ENCODE measurements at places on chromosomes 2 and 18.

GRCh38 chr2:172427256-172427989 is at the start of gene ITGA6:
Gene ITGA6, plus strand, starts transcription at chr2:172427586.
- DNase-seq: peak; percentile 68

DNA sequence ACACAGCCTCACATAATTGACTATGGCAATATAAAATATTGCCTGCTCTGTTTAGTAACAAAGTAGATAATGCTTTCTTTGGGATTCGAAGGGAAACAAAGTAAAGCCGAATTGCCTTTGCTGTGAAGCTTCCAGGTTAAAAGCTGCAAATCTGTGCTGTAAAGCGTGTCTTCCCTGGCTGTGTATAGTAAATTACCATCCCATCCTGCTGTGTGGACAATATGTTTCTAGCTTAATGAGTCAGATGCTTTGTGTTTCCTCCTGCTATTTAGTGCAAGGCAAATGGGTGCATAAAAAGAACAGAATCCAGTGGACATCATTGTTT is 265.1 kb downstream of the SOCS6 start:
- DNase-seq: no peak

GRCh38 chr2:113709022-113709421 is 47.4 kb downstream of the SLC35F5 start:
- no peak for DNase-seq

DNA sequence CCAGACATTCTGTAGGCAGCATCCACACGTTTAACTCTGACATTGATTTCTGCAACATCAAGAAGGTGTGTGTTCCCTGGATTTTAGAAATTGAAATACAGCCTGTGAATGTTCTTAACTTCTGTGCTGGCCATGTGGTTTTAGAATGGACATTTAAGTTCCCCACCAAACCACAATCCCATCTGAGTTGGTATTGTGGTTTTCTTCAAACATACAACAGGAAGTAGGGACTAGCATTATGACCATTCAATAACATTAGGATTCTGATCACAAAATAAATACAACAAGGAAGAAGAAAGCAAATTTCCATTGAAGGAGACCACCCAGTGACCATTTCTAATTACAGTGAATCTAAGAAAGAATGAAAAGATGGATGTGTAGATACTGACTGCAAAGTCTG is 51.2 kb downstream of the MAP3K20 start:
- no peak for DNase-seq

DNA sequence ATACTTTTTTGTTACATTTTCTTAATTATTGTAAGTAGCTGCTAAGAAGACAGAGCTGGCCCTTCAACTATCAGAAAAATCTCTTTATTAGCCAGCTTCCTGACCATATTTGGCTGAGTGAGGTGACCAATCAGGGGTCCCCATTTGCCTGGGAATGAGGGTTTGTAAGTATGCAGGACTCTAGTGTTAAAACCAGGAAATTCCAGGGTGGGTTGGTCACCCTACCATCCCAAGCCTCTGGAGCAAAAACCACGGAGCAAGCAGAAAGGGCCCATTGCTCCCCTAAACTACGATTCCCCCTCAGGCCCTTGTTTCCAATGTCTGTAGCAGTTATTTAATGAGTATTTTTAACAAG is 165.6 kb upstream of the NCKAP5 start:
- no peak for DNase-seq

- no peak for DNase-seq
These were observed 117.2 kb downstream of the SPIRE1 start for GRCh38 chr18:12540751-12541150.

DNA sequence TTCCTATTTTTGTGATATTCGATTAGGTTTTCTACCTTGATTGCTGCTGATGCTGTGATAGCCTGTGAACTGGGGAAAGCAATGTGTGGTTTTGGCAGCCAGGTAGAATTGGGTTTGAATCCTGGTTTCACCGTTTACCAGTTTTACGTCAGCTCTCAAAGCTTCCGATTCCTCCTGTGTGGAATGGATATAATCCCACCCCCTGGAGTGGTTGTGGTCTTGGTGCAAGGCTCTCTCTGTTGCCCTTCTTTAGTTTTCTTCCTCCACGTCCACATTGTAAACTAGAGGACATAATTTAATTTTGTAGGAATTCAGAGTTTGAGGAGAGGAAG is 45.0 kb downstream of the PHLPP1 start:
- DNase-seq: no peak

DNA sequence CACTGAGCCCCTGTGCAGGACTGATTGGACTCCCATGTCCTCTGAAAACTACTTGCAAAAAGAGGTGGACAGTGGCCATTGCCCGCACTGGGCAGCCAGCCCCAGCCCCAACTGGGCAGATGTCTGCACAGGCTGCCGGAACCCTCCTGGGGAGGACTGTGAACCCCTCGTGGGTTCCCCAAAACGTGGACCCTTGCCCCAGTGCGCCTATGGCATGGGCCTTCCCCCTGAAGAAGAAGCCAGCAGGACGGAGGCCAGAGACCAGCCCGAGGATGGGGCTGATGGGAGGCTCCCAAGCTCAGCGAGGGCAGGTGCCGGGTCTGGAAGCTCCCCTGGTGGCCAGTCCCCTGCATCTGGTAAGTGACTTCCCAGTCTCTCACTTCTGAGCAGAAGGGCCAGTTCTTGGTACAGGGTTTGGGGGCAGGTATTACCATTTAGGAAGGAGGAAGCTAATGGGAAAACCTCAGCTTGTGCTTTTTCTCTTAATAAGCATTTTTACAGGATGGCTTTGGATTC is 44.1 kb downstream of the TNFRSF11A start:
- no peak for DNase-seq

DNA sequence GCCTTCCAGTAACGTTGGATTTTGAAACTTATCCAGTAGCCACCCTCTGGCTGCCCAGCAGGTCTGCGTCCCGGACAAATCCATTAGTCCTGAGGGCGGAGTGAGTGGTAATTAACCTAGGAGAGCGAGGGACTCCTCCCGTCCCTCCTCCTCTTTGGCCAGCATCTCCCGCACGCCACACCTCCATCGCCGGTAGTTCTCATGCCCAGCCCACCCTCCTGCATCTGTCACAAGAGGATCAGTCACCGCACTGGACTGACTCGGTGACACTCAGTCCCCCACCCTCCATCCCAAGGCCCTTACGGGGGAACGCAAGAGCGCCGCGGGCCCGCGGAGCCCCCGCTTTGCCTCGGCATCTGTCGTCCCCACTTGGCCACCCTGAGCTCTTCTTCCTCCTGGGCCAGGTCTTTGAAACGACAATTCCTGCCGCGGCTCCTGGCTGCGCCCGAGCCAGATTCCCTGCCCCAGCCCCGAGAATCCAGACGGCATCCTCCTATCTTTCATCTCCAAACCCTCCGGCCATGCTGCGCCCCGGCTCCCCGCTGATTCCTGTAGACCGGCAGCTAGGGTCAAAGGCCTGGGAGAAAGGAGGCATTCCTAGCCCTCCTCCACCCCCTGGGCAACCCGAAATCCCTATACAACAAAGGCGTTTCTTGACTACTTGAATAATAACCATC is 77.5 kb downstream of the EIF2AK3 start:
- no peak for DNase-seq

GRCh38 chr18:30970196-30970816 is 72.2 kb downstream of the DSC3 start:
- no peak for DNase-seq

DNA sequence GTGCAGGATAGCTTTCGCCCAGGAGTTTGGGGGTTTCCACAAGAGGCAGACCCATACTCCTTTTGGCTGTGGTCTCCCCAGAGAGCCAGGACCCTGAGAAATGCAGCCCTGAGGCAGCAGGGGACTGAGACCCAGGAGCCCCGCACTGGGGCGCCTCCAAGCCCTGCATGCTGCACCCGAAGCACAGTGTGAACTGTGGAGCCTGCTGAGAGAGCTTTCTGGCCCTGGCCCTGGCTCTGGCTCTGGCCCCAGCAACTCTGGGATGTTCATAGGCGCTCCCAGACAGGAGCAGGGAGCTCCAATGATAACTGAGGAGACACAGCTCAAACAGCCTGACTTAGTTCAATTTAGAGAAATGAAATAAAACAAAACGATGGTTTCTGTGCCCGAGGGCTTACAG is 96.4 kb upstream of the TEX51 start:
- DNase-seq: no peak

DNA sequence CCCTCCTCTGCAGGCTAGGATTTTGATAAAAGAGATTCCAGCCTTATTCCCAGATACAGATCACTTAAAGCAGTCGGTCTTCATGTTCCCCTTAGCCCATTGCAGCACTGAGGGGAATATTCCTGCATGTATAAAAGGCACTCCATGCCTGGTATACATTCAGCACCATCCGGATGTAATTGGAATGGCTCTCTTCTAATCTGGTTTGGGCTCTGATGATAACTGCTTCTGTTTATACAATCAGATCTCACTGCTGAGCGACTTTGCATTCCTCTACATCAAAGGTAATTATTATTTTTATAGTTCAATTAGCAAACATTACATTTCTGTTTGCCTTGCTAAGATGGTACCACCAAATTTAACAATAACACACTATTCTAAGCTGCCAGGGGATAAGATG is 746.9 kb upstream of the CELF4 start:
- no peak for DNase-seq

GRCh38 chr2:232387451-232388171 is 9.1 kb downstream of the ALPP start:
- DNase-seq: no peak

DNA sequence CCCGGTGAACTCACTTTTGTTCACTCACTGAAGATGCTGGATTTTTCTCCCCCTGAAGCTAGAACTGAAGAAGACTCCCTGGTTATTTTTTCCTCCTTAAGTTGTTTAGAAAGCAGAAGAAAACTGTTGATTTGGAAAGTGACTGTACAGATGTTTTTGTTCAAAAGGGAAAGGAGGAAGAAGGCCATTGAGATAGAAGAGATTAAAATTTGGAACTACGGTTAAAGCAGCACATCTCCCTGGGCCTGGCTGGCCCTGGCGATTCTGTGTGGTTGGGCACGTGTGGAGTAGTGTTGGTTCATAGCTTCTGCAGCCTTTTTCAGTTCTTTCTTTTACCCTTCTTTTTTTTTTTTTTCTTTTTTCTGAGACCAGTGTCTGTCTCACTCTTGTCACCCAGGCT is 109.2 kb downstream of the MAP4K4 start:
- DNase-seq: no peak

DNA sequence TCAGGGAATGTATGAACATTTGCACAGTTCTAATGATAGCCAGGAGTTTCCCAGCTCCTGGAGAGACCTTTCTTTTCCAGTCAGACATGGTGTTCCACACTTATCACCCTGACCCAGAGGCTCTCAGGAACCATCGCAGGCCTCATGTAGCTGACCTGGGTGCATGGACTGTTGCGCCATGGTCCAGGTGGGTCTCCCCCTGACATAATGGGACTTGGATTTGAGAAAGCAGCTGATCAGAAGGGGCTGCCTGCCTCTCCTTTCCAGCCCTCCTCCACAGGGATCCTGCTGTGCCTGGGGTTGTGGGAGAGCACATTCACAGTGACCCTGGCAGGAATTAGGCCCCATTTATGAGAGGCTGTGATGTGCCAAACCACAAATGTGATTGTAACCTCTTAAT is 133.4 kb upstream of the ALPP start:
- DNase-seq: no peak

DNA sequence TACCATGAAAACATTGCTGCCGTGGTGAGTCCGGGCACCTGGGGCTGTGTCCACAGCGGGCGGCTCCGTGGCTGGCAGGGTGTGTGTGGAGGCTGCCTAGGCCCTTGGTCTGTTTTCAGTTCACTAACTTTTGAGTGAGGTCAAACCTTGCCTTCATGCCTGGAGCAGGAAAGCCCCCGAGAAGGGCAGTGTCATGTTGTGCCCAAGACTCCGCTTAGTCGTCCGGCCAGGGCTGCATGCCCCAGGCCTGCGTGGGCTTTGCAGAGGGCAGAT is 24.1 kb downstream of the MAL start:
- no peak for DNase-seq

DNA sequence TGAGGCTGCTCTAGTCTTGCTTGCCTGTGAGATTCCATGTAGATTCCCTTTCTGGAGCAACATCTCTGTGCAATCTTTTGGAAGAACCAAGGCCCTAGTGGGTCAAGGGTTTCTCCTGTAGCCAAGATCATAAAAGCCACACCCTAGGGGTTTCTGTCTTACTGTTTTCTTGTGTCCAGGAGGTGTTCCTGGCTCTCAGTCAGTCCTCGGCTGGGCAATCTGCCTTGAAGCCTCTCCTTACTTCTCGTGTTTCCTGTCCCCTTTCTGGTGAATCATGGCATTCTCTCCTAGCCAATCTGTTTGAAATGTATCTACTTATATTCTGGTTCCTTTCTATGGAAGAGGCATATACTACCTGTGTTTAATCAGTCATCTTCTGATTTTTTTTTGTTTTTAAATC is 484.8 kb upstream of the UBE2E3 start:
- no peak for DNase-seq

DNA sequence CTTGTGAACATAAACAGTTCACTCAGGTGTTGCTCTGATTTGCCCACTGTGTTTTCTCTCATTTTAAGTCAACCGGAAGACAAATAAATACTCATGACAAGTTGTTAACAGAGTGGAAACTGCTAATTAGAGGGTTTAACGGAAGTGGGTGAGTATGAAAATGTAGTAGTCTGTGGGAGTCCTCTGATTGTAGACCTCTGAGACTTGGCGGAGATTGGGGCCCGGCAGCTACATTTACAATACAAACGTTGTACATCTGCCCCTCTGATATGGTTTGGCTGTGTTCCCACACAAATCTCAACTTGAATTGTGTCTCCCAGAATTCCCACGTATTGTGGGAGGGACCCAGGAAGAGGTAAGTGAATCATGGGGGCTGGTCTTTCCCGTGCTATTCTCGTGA is 107.3 kb upstream of the FAM98A start:
- DNase-seq: no peak

GRCh38 chr18:48208432-48209140 is 200.6 kb downstream of the ZBTB7C start:
- DNase-seq: no peak

GRCh38 chr18:48540251-48541025 is 1.6 kb downstream of the CTIF start:
- peak; percentile 27 for DNase-seq

- DNase-seq: no peak
These were observed 851.8 kb upstream of the NXPH2 start for GRCh38 chr2:139631966-139632365.

GRCh38 chr2:126766295-126766968 is 110.5 kb downstream of the GYPC start:
- no peak for DNase-seq

All from activated effector memory CD4-positive, alpha-beta T cell treated with Interleukin-2 at 50 U/mL for 16 hours (primary cell).